ENCODE measurements at places on chromosomes 12 and 14.

DNA sequence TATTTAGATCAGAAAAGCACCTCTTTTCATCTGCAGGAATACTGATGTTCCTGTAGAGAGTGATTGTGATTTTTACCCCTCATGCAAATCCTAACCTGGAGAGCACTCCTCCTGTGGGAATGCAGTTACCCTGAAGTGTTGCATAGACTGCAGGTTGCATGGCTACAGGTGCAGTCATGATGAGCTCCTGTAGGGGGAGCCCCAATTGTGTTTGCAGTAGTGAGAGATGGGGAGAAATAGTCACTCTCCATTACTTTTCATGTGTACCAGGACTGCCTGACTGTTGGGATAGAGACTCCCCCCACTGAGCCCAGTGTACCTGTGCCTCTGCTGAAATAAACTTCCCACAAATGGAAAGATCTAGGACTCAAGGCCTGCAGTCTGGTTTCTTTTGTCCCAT lies 1086.5 kb downstream of the SLC6A15 start:
- DNase-seq: no peak

DNA sequence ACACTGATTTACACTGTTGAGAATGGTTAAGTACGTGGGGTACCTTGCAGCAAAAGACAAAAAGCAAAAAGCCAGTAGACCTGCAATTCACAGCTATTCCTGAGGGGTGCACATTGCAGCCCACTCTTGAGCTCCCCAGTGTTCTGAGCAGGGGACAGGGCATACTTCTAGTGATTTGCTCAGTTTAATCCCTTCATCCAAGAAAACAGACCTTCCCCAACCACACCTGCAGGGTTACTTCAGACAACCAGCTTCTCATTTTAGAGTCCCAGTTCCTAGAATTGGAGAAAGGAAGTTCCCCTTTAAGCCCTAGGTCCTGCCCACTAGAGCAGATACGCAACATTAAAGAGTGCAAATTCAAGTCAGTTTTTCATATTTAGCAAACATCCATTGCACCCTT lies 3.6 kb upstream of the WSB2 start:
- DNase-seq: no peak

DNA sequence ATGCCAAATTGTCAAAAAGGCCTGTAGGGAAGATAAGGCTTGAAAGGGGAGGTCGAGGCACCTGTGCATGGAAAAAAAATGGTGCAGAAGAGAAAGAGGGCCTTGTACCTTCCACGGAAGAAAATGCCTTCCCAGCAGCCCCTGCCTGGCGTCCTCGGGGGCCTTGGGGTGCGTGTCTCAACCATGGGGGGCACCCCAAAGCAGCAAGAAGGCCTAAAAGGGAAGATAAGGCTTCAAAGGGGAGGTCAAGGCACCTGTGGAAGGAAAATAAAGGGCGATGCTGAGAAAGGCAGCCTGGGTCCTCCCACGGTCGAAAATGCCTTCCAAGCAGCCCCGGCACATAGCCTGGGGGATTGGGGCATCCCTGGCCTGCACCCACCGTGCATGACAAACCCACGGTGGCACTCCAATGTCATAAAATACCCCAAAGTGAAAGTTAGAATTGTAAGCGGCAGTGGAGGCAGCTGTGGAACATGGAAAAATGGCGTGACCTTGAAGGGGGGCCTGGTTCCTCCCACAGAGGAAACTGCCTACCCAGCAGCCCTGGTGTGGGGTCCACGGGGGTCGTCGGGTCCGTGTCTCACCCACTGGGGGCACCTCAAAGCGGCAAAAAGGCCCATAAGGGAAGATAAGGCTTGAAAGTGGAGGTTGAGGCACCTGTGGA lies 275.0 kb downstream of the ALG10 start:
- no peak for DNase-seq

DNA sequence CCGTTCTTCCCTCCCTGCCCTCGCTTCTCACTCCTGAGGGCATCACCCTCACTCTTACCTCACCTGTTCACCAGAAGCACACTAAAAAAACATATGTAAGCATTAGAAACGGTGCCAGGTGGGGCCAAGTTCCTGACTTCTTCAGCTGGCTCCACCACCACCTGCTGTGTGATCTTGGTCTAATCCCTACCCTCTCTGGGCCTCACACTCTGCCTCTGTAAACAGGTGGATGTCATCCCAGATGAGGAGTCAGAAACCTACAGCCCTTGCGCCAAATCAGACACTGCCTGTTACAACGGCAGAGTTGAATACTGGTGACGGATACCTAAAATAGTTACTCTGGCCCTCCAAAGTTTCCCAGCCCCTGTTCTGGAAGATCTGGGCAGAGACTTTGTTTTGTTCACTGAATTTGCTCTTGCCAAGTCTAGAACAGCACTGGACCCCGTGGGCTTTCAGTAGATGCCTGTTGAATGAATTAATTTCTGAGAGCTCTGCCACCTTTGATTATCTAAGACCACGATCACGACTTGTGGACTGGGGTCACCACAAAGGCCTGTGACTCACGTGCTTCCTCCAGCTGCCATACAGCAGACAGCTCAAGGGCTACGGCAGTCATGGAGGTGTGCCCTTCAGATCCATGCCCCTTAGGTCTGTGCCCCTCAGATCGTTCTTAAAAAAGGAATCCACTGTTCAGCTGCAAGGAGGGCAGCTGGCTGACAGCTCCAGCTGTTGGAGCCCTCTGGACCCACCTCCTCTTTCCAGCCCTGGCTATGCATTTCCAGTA lies 71.9 kb downstream of the GSC start:
- no peak for DNase-seq

DNA sequence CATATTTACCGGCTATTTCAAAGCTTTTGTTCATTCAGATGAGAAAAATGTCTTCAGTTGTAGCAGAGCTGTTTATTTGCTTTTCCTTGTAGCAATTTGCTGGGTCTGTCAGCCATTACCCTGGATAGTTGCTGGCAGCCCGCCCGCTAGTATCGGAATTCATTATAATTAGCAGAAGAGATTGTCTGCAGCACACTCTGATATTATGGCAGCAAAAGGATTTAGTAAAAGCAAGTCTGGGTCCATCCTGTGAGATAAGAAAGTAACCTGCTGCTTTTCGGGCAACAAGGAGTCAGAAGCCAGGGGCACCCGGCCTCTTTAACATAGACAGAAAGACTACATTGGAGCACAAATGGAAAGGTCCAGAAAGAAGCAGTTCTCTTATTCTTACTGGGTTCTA lies 6.1 kb upstream of the SLC35E3 start:
- no peak for DNase-seq

DNA sequence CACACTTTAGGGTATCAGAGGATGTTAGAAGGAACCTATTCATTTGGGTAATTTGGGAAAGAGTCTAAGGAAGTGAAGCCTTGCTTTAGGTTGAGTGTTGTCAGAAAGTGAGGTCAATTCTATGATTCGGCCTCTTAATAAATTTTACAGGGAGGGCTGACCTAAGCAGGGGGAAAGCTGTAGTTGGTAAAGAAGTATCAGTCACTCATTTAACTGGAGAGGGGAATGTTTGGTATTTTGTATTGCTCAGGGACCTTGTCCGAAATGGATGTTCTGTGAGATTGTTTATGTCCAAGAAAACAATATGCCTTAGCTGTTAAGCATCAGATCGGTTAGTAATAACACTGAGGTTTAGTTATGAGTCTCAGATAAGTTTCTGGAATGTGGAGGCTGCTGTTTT lies 7.3 kb downstream of the CAND1 start:
- DNase-seq: no peak

- no peak for DNase-seq
Measured at GRCh38 chr14:72643317-72643801, 250.5 kb downstream of the DPF3 start.

GRCh38 chr12:50241178-50241577 lies 42.1 kb downstream of the LIMA1 start:
- DNase-seq: no peak

GRCh38 chr12:55724226-55724939 lies 4.2 kb downstream of the RDH5 start:
- DNase-seq: no peak

DNA sequence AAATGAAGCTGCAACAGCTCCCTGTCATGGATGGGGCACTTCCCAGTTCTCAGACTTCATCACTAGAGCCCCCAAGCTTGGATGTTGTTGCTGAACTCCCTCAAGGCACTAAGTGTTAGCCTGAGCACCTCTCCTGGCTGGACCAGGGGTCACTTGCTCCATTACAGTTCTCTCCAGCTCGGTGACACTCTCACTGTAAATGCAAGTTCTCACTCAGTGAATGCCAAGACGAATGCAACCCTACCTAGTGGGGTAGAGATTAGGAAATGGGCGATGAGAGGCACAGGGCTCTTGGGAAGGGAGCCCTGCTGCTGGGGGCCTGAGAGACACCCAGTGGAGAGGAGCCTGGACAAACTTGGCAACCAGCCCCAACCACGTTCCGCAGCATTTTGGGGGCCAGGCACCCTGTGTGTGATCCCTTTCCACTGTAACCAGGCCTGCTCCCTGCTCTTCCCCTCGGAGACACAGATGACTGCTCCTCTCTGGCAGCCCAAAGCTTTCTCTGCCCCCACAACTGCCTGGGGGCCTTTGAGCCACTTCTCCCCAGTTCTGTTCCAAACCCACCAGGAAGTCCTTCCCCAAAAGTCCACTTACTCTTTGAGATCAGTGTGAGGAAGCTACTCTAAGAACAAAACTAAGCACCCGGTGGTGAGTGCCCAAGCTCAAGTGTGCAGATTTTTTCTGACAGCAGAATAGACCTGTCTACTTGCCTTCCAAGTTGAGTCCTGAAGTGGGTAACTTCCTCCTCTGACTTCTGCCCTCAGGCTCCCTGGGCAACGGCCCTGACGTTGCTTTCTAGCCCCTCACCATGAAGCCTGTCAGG lies 8.0 kb upstream of the SELPLG start:
- DNase-seq: no peak

GRCh38 chr12:18967814-18968213 lies 161.7 kb upstream of the PLEKHA5 start:
- DNase-seq: no peak

DNA sequence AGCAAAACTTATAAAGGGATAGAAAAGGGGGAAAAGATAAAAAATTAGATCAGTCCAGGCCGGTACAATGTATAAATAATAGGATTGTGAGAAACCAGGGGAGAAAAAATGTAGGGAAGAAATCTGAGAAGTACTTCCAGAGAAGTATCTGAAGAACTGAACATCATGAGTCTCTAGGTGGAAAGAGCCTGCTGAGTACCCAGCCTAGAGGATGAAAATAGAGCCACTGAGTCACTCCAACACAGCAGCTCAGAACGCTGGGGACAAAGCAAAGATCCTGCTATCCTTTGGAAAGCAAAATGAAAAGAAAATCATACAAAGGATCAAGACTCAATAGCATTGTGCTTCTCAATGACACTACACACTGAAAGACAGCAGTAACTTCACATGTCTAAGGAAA lies 138.0 kb downstream of the ANO6 start:
- DNase-seq: no peak

GRCh38 chr12:6758506-6759095 lies 5.7 kb upstream of the MLF2 start:
- DNase-seq: no peak

DNA sequence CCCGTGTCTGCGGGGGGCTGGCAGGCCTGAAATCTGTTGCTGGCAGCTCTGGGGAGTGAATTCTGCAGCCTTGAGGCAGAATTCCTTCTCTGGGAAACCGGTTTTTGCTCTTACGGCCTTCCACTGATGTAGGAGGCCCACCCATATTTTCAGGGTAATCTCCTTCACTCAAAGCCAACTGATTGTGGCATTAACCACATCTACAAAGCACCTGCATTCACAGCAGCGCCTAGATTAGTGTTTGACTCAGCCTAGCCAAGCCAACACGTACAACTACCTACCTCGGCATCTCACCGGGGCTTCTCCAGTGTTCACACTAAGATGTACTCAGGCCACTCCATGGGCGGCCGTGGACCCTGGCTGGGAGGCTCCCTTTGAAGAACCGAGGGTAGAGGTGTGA lies 15.8 kb downstream of the C12orf43 start:
- DNase-seq: no peak

GRCh38 chr14:69708586-69709560 lies 58.1 kb upstream of the SRSF5 start:
- DNase-seq: no peak

GRCh38 chr14:58557242-58557641 lies 80.5 kb upstream of the DACT1 start:
- DNase-seq: no peak

DNA sequence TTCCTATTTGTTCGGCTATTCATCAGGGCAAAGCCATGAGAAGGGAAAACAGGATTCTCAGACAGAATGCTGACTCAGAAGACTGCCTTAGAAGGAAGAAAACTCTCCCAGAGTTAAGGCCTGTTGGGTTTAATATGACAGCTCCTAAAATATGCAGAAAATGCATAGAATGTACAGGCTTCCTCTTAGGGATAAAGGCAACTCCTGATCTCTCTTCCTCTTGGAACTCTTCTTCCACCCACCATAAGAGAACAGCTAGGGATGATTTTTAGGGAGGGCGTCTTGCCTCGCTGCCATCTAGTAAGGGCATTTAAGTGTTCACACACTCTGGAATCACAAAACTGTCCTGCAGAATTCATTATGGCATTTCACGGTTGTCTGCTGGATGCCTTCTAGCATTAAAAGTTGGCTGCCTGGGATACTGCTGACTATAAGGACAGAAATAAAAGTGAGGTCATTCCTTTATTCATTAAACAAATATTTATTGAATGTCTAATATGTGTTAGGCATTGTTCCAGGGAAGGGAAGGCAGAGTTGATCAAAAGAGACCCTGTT lies 73.7 kb downstream of the DCAF5 start:
- no peak for DNase-seq

DNA sequence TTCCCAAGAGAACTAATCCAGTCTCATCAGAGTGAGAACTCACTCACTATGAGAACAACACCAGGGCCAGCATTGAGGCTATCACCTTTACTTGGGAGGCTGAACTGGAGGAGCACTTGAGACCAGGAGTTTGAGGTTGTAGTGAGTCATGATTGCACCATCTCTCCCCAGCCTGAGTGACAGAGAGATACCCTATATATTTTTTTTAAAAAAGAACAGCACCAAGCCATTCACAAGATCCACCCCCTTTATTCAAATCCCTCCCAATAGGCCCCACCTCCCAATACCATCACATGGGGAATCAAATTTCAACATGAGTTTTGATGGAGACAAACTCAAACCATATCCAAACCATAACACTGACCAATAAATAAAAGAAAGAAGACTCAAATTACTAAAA lies 3.7 kb upstream of the TMX1 start:
- DNase-seq: no peak

- DNase-seq: no peak
Measured at GRCh38 chr14:39988939-39989338, 556.7 kb upstream of the FBXO33 start.

- no peak for DNase-seq
Measured at GRCh38 chr12:43795716-43796280, 10.3 kb downstream of the TWF1 start.

DNA sequence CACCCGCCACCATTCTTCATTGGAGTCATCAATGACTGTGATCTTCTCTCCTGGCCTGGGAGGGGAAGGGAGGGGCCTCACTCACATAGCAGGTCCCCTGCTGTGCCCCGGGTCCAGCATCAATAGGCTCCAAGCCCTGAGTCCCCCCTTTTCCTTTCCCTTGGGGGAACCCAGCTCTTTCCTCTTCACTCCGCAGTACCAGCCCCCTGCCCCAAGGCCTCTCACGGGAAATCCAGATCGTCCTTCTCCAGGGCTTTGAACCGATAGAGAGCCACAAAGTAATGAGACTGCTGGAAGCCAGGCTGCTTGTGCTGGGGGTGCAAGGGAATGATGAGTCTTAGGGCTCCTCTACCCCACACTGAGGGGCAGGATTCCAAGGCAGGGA lies 6.7 kb downstream of the STAC3 start:
- no peak for DNase-seq

GRCh38 chr12:47165934-47166333 lies 86.2 kb upstream of the AMIGO2 start:
- no peak for DNase-seq

GRCh38 chr12:76480796-76481195 lies 78.8 kb downstream of the OSBPL8 start:
- DNase-seq: no peak

Measured in stimulated activated CD8-positive, alpha-beta memory T cell treated with anti-CD3 and anti-CD28 coated beads, Interleukin-4, amount 100 ng/mL, for 1 hour (primary cell).